ENCODE measurements at places on chromosomes 4 and X. TPM values are rescaled to one million over a fixed set of nuclear protein-coding genes. Genes with fewer than 3 reads are reported as not detected.

The PI4K2B gene
- total RNA-seq: 28.2 TPM

DNA sequence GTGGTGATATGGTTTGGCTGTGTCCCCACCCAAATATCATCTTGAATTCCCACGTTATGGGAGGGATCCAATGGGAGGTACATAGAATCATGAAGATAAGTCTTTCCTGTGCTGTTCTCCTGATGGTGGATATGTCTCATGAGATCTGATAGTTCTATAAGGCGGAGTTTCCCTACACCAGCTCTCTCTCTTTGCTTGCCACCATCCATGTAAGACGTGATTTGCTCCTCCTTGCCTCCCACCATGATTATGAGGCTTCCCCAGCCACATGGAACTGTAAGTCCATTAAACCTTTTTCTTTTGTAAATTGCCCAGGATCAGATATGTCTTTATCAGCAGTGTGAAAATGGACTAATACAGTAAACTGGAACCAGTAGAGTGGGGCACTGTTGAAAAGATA lies 39.5 kb downstream of the HSD17B13 start:
- DNase-seq: no peak

The GPR173 gene
- 1.1 TPM for total RNA-seq

- peak; percentile 93 for DNase-seq
These were observed at the start of gene CEP135 for GRCh38 chr4:55948726-55949481. CEP135 (plus strand) TSS chr4:55948945; CDS start chr4:55952131, 3,186 bp downstream.

The SSX4B gene
- total RNA-seq: not detected

The FGFRL1 gene
- 12.8 TPM for total RNA-seq

- peak; percentile 99 for DNase-seq
These were observed 106.2 kb upstream of the RAPGEF2 start for GRCh38 chr4:158996669-158997074.

The PIM2 gene
- total RNA-seq: 10.3 TPM

GRCh38 chr4:62450740-62451139 lies 1250.6 kb downstream of the ADGRL3 start:
- no peak for DNase-seq

DNA sequence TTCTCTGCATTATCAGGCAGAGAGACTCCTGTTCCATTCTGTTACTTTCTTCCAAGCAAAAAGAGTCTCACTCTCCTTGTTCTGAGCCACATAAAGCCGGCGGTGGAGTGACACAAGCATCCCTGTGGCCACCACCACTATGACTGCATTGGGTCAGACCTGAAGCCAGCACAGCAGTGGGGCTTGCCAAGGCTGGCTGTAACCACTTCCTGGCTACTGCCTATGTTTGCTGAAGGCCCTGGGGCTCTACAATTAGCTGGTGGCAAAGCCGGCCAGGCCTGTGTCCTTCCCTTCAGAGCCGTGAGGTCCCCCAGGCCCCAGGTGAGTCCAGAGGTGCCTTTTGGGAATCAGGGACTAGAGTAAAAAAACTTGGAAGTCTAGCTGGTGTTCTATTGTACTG lies 31.8 kb downstream of the PLAC8 start:
- peak; percentile 51 for DNase-seq

DNA sequence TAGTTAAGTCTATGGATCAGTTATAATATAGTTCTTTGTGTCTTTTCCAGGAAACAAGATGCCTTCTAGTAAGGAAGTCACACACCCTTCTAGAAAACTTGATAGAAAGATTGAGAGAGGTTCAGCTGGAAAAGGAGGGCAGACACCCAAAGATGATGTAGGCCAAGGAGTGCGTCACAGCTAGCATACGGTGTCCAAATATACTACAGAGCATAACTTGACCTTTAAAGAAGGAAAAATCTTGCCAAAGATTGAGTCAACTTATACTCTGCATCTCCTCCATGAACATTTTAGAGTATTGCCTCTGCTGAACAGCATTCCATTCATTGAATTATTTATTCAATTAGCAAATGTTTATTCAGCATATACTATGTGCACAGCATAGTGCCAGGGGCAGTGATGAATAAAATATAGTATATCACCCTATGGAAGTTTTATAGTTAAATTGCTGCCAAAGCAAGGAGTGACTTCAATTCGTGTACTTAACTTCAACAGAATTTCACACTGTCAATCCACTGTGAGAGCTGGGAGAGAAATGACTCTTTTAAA lies 51.9 kb upstream of the SLC6A14 start:
- no peak for DNase-seq

- DNase-seq: peak; percentile 63
These were observed 4.4 kb upstream of the FAT1 start for GRCh38 chr4:186727977-186728519.

The S100G gene
- not detected for total RNA-seq

The STAP1 gene
- not detected for total RNA-seq

GRCh38 chrX:1086444-1087409 lies 125.7 kb downstream of the CRLF2 start:
- peak; percentile 6 for DNase-seq

The KIAA1210 gene
- total RNA-seq: under 0.01 TPM

DNA sequence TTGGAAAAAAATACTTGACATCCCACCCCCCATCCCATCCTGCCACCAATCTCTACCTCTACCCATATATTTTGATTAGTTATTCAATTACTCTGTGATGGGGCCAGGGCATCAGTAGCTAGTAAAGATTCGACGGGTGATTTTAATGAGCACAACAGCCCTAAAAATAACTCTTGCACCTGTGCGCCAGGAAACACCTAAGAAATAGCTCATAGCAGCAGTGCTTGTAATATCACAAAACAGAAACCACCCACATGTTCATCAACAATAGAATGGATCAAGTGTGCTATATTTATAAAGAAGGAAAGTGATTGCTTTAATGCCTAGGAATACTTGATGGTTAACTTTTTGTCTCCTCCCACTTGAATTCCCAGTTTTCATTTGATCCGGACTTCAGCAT lies 225.6 kb upstream of the LCORL start:
- DNase-seq: no peak

The HSD17B13 gene
- not detected for total RNA-seq

GRCh38 chr4:19195696-19196095 lies 1056.0 kb upstream of the SLIT2 start:
- DNase-seq: no peak

The BRS3 gene
- total RNA-seq: not detected

DNA sequence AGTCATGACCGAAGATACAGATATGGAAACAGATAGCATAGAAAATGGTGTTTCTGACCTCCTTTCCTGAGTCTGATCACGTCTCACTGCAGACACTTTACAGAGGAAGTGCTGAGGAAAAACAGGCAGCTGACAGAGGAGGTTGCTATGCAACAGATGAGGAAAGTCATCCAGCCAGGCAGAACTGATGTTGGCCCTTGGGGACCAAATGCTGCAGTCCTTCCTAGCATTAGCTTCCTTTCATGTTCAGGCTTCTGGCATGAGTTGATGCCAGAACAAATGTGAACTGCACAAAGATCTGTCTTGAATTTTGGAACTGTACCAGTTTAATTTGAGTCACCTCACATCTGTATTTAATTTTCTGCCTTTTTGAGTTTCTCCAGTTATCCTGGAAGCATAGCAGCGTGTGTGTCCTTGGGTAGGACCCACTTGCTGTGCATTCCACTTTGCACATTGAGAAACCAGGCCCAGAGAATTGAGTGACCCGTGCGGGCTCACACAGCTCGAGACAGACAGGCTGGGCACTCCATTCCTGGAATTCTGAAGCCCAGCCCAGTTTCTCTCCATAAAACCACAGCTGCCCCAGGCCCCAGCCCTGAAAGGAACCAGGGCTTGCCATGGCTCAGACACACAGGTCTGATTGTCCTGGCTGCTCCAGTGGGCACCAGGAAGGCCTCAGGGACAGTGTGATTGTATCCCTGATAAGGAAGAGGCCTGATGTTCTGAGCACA lies 1.4 kb upstream of the MAGED1 start:
- DNase-seq: no peak

DNA sequence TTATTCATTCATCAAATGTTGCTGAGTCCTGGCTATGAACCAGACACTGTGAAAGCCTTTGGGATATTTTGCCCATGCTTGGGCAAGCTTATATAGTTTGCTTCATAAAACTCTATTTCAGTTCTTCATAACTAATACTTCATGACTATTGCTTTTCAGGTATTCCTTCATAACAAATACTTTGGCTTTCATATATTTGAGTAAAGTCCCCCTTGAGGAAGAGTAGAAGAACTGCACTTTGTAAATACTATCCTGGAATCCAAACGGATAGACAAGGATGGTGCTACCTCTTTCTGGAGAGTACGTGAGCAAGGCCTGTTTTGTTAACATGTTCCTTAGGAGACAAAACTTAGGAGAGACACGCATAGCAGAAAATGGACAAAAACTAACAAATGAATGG lies 1.7 kb upstream of the AFP start:
- no peak for DNase-seq

The MAP9 gene
- total RNA-seq: 21.8 TPM

GRCh38 chr4:104728380-104729122 lies 233.9 kb upstream of the CXXC4 start:
- peak; percentile 98 for DNase-seq

DNA sequence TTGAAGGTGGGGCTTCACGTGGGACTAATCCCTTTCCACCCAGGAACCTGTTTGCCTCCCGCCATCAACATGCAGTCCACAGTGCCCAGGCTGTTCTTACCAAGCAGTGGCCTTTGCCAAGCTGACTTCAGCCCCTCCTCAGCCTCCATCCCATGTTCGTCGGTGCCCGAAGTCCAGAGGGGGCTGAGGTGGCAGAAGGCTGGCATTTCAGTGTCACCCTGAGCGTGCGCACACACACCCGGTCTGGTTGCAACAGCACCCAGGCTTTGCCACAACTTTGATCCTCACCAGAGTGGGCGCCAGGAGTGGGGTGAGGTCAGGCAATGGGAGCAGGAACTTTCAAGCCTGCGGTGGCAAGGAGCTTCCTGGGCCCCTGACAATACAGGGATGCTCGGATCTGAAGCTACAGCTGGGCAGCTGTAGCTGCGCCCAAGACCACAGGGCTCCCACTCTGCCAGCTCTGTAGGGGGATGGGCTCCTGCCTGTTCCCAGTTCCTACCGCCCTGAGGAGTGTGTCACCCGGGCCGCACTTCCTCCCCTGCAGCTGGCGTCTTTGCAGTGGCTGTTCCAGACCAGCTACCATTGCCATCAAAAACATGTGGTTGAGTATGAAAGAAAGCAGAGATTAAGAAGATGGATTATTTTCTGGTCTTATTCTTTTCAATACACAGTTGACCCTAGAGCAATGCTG lies 428.0 kb downstream of the EPHA5 start:
- DNase-seq: no peak

DNA sequence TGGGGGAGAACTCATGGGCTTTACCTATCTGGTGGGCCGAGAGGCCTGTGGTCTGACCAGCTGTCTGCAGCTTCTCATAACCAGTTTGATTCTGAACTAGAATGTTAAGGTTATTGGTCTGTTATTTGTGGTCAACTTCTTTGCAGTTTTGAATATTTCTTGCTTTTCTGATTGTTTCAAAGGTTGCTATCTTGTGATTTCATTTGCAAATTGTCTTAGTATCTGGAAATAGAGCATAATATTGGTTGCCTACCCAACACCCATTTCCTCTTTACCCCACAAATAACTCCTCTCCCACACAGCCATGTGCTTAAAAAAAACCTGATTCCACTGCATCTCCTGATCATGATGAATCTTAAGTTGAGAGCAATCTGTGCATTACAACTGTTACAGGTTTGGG lies 39.1 kb upstream of the BMP2K start:
- DNase-seq: no peak

DNA sequence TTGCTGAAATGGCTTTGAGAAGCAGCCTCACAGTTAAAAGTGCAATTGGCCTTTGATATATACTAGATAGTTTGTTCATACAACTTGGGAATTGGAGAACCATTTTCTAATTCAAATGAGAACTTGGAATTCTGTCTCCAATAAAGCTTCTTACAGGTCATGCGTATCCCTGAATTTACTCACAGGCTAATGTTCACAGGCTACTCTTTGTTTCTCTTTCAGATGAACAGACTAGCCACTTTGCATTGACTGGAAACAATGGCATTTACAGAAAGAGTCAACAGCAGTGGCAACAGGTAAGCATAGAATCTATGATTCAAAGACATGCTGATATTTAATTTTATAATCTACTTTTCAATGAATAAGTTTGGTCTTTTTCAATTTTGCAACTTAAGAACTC lies 13.5 kb downstream of the AFF1 start:
- DNase-seq: no peak

DNA sequence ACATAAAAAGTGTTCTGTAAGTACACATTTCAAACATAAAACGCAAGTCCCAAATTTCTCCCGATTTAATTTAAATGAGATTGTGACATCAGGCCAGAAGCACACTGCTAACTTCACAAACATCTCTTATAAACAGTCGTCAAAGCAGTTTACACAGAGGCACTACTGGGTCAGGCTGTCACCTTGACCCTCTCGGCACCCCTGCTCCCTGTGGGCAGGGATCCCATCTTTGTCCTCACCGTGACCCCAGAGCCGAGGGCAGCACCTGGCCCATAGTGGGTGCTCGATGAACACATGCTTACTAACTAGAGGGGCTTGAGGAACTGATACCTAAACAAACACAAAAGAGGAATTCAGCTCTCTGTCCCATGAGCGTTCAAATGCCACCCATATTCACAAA lies 22.2 kb downstream of the QDPR start:
- DNase-seq: no peak

GRCh38 chrX:63424063-63424462 lies 72.9 kb upstream of the SPIN4 start:
- DNase-seq: peak; percentile 88

- DNase-seq: no peak
These were observed 886.5 kb upstream of the EPHA5 start for GRCh38 chr4:66556651-66557278.

- DNase-seq: no peak
These were observed 251.8 kb upstream of the GALNTL6 start for GRCh38 chr4:171561419-171561818.

DNA sequence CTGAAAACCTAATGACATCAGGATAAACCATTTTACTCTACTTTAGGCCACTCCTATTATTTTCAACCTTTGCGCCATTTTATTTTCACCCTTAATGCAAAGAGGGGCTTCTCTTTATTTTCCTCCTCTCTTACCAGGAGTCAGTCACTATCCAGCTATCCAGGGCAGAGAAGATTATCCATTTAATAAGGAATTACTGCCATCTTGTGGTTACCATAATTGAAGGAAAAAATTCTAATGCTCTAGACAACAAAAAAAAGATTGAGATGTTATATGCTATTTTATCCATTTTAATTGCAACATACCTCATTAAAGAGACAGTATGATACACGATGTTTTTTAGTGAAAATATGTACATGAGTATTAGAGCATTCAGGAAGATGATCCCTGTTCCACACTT lies 514.5 kb upstream of the FAM241A start:
- DNase-seq: no peak

The SOD3 gene
- not detected for total RNA-seq

GRCh38 chrX:135304741-135305140 lies 4.5 kb upstream of the ETDC start:
- DNase-seq: no peak

The PCDH19 gene
- total RNA-seq: 0.33 TPM

DNA sequence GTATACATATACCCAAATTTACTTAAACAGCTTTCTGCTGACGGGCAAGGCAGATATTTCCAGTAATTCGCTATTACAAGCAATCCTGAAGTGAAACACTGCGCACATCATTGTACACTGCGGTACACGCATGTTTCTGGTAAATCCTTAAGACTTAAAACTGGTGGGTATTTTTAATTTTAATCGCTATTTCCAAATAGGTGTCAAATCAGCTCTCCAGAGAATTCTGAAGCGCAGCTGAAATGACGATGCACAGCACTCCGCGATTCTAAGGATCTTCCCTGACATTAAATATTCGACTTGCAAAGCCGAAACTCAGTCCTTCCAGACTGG lies 361 bp downstream of the TMEM128 start:
- DNase-seq: no peak

The TRO gene
- total RNA-seq: 3.7 TPM
